ENCODE measurements at places on chromosomes 2 and 18. TPM values are rescaled to one million over a fixed set of nuclear protein-coding genes. Genes with fewer than 3 reads are reported as not detected.

The LDLRAD4 gene
- 62.4 TPM for total RNA-seq

The PSMD1 gene
- 61.6 TPM for total RNA-seq

The TUBA3D gene
- not detected for total RNA-seq

The MTLN gene
- total RNA-seq = 29.4 TPM

The CNDP1 gene
- total RNA-seq = not detected

DNA sequence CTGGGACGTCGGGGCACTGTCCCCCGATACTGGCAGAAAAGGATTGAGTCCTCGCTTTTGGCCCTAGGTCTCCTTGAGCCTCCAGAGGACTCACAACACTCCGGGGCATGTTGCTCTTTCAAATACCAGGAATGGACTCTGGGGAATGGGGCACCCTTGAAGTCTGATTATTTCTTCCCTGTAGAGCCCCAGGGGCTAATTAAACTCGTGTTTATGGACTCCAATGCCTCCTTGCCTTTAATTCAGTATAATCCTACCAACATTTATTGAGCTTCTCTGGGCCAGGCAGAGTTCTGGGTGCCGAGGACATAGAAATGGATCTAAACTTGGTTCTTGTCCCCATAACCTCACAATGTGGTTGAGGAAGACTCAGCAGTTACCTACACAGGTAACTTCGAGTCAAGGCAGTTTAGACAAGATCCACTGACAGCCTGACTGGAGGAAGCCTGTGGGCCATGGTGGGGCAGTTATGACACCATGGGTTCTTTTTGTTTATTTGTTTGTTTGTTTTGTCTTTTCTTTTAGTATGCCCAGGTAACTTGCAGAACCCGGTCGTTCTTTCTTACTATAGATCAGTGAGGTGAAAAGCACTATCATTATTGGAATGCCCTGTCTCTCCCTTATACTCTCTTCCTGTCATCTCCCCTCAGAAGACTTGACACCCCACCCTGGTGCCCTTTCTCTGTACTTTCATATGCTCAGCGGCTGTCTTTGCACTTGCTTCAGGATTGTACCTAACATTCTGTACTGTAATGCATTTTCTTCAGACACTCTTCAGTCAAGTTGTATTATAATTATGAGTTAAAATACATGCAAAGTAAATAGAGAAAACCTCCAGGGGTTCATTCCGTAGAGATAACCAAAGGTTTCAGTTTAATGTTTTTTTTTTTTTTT, 3.2 kb downstream of the CFLAR start:
- peaks cover 8% of the 10 kb centered on the region for H3K4me1 ChIP-seq
- DNase-seq = peak; percentile 60
- H3K36me3 ChIP-seq = no peaks in the 10 kb centered on the region

DNA sequence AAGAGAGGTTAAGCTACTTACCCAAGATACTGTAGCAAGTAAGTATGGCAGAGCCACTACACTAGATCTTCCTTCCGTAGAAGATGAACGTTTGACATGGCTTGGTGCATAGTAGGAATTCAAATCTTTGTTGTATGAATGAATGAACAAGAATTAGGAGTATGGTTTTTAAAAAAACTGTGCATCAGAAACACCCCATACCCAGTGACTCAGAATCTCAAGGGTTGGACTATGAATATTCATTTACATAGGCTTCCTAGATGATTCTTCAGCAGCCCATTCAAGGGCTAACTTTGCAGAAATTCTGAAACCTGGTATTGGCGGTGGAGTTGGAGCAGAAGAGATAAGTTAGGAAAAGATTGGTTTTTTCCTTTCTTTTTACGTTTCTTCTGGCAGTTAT, 5.4 kb downstream of the ACTR3 start:
- peaks cover 8% of the 10 kb centered on the region for H3K36me3 ChIP-seq
- peaks cover 26% of the 10 kb centered on the region for H3K4me1 ChIP-seq
- H3K27ac ChIP-seq = no peak overlapping the region
- DNase-seq = no peak

- H3K36me3 ChIP-seq = no peaks in the 10 kb centered on the region
- DNase-seq = peak; percentile 85
- H3K4me1 ChIP-seq = peaks cover 21% of the 10 kb centered on the region
Measured at GRCh38 chr2:239252801-239253200, 148.0 kb downstream of the HDAC4 start.

DNA sequence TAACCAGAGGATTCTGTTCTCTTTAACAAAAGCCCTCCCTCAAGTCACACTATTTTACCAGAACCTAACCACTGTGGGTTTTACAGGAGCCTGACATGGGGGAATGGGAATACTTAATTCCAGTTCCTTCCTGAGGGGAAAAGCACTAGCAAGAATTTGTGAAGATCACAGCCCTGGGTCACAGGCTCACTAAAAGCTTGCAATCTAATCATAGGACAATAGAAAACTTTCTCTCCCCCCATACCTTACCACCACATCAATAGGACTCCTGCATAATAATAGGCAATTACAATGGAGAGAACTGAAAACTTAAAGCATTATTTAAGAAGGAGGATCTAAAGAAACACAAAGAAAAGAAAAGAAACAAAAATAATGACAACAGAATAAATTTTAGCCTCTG, 225.8 kb upstream of the ZNF804A start:
- H3K4me1 ChIP-seq = no peaks in the 10 kb centered on the region
- no peak for DNase-seq

- H3K27ac ChIP-seq = no peak overlapping the region
- no peaks in the 10 kb centered on the region for H3K27me3 ChIP-seq
- no peak for DNase-seq
- no peaks in the 10 kb centered on the region for H3K36me3 ChIP-seq
- H3K4me1 ChIP-seq = peaks cover 31% of the 10 kb centered on the region
- H3K4me3 ChIP-seq = no peak overlapping the region
Measured at GRCh38 chr2:235506291-235506996, 12.6 kb downstream of the AGAP1 start.

GRCh38 chr2:85481818-85482777, 56.9 kb upstream of the MAT2A start:
- H3K27me3 ChIP-seq = no peaks in the 10 kb centered on the region
- no peaks in the 10 kb centered on the region for H3K4me1 ChIP-seq
- no peak overlapping the region for H3K4me3 ChIP-seq
- no peak for DNase-seq
- no peaks in the 10 kb centered on the region for H3K36me3 ChIP-seq

DNA sequence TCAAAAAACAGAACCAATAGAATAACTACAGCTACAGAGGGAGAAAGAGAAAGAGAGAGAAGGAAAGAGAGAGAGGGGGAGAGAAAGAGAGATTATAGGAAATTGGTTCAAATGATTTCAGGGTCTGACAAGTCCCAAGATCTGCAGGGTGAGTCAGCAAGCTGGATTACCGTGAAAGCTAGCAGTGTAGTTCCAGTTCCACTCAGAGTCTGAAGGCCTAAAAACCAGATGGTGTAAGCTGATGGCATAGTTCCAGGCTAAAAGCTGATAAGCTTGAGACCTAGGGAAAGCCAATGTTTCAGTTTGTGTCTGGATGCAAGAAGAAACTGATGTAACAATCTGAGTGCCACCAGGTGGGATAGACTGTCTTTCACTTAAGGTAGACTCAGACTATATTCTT, 397.7 kb downstream of the TRIB2 start:
- no peak overlapping the region for H3K27ac ChIP-seq
- peak; percentile 83 for DNase-seq

All from lung (tissue), 17 donors.